ENCODE measurements at places on chromosomes 6 and 20.

- no peak for DNase-seq
Measured at GRCh38 chr6:11665604-11666326, 112.8 kb downstream of the ADTRP start.

DNA sequence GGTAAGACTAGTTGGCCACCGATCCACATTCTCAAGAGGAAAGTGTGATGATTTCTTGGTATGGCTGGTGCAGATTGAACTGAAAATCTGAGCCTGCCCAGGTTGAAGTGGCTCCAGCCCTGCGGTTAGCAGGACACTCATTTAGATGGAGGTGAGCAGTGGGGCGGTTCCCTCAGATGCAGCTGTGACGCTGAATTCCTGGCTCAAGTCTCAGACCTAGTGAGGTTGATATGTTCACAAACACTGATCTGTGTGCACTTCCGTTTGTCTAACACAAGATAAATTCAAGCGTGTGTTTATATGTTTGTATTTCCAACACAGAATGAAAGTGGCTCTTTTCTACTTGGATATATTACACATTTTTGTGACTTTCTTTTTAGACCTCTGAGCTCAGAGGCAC lies 83.4 kb upstream of the FRMD1 start:
- no peak for DNase-seq

DNA sequence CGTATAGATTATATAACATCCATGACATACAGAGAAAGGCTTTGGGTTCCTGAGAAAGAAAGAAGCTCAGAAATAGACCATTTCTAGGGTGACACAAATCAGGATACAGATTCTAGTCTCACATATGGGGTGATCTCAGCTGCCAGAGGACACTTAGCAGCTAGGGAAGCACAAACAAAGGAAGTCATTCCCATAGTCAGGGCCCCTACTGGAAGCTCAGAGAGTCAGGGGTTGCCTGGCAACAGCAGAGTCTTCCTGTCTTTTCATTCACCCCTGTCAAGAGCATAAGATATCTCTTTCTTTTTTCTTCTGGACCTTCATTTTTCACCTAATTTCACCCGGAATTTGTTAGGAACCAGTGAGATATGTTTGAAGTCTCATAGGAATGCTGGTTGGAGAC lies 81.9 kb upstream of the IYD start:
- no peak for DNase-seq

DNA sequence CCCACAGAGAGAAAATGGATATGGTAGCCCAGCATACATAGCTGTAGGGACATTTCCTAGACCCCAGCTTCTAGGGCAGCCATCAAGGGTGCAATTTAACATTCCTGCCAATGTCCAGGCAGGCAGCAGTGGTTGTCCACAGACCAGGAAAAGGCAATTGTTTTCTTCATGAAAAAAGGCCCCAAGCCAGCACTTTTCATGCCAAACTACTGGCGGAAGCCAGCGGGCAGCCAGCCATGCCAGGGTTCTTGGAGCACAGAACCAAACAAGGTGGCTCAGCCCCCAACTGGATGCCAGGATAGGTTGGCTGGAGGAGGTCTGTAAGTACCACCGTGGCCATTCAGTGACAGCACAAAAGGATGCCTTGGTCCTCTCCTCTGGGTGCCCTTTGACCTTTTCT lies 94.6 kb downstream of the BANF2 start:
- no peak for DNase-seq

GRCh38 chr6:9002833-9003232 lies 567.5 kb upstream of the SLC35B3 start:
- DNase-seq: no peak

DNA sequence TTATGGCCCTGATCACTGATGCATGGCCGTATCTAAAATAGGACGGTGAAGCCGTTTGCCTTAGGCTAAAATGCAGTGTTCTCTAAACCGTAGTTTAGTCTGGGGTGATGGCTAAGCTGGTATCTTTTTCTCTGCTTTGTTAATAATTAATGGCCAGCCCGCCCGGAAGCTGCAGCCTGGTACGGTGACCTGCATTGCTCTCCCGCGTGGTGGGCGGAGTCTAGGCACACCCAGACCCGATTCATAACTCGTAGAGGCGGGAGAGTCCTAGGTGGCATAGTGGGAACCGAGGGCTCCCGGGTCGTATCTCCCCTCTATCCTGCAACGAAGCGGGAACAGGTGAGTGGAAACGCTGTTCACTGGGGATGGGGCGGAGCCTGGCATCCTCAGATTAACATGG lies 5.5 kb downstream of the CDH4 start:
- no peak for DNase-seq

- DNase-seq: no peak
Measured at GRCh38 chr20:16290358-16290757, 282.9 kb downstream of the KIF16B start.

DNA sequence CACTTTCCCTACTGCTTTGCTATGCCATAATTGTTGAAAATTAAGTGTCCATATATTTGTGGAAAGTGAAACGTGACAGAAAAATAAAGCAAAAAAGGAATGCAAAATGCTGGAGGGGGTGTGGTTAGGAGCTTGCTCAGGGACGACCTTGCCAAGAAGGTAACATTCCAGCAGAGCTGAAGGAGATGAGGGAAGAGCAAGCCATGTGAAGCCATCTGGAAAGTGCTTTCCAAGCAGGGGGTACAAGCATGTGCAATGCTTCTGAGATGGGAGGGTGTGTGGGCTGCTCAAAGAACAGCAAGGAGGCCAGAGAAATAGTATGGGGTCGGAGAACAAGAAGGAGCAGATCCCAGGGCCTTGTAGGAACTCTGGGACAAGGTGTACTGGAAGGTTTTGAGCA lies 161.7 kb downstream of the ISM1 start:
- no peak for DNase-seq

GRCh38 chr20:40563296-40563950 lies 125.6 kb downstream of the MAFB start:
- DNase-seq: no peak

- no peak for DNase-seq
Measured at GRCh38 chr6:42349753-42350511, 101.8 kb downstream of the TRERF1 start.

DNA sequence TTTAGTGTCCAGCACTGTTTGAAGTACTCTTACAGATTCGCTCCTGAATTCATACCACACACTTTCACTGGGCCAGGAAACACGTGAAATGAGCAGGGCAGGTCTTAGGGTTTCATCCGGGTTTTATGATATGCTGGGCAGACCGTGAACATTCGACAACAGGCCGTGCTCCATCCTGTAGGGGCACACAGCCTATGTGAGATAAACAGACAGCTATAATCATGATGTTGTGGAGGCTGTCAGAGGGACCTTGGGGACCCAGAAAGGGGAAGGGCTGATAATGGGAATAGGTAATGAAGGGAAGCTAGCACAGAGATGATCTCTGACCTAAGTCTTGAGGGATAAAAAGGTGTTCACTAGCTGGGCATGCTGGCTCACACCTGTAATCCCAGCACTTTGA lies 110.4 kb downstream of the RIN2 start:
- DNase-seq: no peak
